ENCODE measurements at places on chromosomes 13 and 19. TPM values are rescaled to one million over a fixed set of nuclear protein-coding genes. Genes with fewer than 3 reads are reported as not detected.

Gene ZNF844
- total RNA-seq, result 1.3 TPM

Gene GARIN5A
- 0.23 TPM for total RNA-seq

Gene FBXO17
- not detected for total RNA-seq

Gene UBL3
- total RNA-seq, result 11.3 TPM

Gene FFAR2
- not detected for total RNA-seq

Data from T-helper 2 cell treated with Interferon-gamma antibody and Interleukin-4, amounts not matched to agents 100 ng/mL and 5 ng/mL, for 36 hours (primary cell).